ENCODE measurements at places on chromosomes 4 and X. TPM values are rescaled to one million over a fixed set of nuclear protein-coding genes. Genes with fewer than 3 reads are reported as not detected.

DNA sequence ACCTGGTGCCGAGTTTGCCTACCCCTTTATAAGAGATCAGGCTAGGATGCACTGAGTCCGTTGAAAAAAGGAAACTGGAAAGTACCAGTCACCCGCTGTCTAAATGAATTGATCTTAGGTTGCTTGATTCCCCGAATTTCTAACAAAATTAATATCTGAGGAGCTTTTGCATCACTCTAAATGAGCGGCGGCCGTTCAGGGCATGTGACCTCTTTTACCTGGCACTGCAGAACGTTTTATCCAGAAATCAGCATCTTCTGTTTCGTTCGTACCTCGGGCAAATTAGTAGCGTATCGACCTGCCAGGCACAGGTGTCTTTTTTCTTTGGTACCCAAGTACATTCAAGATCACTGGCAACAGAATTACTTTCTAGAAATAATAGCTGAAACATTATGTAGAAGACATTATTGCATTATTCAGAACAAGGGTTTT is 876 bp downstream of the KLHL2 start:
- DNase-seq = no peak

The FREM3 gene
- polyA plus RNA-seq = 0.19 TPM

DNA sequence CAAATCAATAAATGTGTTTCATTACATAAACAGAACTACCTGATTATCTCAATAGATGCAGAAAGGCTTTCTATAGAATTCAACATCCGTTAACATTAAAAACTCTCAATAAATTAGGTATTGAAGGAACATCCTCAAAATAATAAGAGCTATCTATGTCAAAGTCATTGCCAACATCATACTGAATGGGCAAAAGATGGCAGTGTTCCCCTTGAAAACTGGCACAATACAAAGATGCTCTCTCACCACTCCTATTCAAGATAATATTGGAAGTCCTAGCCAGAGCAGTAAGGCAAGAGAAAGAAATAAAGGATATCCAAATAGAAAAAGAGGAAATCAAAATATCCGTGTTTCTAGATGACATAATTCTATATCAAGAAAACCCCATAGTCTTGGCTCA is 466.4 kb downstream of the MAGEE1 start:
- DNase-seq = no peak

DNA sequence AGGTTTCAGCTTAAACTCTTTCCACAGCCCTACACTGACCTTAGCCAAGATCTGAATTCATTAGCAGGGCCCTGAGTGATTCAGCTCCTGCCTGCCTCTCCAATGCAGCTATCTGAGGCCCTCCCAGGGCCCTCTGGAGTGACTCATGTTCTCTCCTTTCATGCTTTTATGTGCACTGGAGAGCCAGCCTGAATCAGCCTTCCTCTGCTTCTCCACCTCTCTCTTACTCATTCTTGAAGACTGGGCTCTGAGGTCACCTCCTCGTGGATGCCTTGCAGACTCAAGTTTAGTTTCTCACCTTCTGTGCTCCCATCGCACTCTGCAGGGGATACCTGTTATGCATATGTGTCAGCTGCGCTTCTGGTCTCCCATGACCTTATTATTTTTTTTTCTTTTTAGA is 3.1 kb upstream of the OCIAD2 start:
- no peak for DNase-seq

DNA sequence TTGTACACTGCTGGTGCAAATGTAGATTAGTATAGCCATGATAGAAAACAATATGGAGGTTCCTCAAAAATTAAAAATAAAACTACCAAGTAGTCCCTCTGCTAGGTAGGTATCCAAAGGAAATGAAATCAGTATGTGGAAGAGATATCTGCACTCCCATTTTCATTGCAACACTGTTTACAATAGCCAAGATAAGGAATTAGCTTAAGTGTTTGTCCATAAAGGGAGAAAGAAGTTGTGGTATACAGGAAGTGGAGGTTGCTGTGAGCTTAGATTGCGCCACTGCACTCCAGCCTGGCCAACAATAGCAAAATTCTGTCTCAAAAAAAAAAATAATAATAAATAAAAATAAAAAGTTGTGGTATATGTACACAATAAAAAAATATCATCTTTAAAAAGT is 325.0 kb upstream of the EMCN start:
- DNase-seq = no peak

DNA sequence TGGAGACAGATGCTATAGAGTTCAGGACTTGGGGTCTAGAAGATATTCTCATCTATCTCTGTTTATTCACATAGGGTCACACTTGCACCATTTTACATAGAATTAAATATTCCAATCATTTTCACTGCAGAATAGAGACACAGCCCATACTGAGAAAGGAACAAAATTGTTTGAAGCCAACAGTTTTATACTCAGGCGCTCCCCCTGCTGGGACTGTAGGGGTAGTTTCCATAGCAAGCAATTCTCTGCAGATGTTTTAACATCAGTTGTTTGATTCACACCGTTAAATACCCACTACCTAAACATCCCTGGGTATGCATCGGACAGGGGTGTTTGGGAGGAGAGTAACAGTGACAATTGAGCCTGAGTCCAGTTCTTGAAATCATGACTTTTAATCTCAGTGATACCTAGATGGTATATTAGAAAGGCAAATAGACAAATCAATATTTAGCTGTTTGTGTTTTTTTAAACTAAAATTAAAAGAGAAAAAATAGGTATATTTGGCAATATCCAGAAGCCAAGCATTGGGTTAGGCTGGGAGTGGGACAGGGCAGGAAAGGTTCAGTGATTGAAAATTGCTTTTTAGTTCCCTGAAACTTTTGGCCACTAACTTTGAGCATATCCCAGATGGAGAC is 33.8 kb downstream of the LONRF3 start:
- DNase-seq = no peak

The EIF4E gene
- 150 TPM for polyA plus RNA-seq

The PRKG2 gene
- polyA plus RNA-seq = 2.0 TPM

- no peak for DNase-seq
Measured at GRCh38 chr4:2363056-2363721, 55.3 kb downstream of the ZFYVE28 start.

GRCh38 chr4:10506077-10506476 is 48.9 kb upstream of the ZNF518B start:
- DNase-seq = no peak

The RAB41 gene
- polyA plus RNA-seq = 0.93 TPM

GRCh38 chrX:123990169-123990568 is 28.7 kb downstream of the STAG2 start:
- DNase-seq = no peak

The RNF128 gene
- 9.5 TPM for polyA plus RNA-seq

GRCh38 chrX:146041741-146042140 is 224.1 kb downstream of the SLITRK2 start:
- no peak for DNase-seq

DNA sequence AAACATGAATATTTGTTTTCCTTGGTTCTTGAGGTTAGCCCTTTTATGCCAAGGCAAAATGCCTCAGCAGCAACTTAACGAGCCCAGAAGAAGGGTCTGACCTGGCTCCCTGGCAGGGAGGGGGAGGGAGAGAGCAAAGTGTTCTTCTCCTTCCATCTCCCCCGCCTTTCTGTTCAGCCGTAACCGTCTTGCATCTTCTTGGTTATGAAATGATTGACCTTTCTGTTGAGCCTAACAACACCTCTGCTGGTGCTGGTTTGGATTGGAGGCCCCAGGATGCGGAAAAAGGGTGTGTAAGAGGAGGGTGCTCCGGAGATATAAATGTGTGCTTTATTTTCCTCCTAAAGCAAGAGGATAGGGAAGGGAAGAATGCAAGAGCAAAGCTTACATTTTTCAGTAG is 44.7 kb downstream of the PTTG2 start:
- no peak for DNase-seq
